ENCODE measurements at places on chromosomes 6 and 20. TPM values are rescaled to one million over a fixed set of nuclear protein-coding genes. Genes with fewer than 3 reads are reported as not detected.

FAM209B gene
- total RNA-seq, result 1.8 TPM

SLC26A8 gene
- not detected for total RNA-seq

NEU1 gene
- total RNA-seq, result 16.4 TPM

SIRPA gene
- 1.6 TPM for total RNA-seq

STAU1 gene
- 52.5 TPM for total RNA-seq

GRCh38 chr6:146433881-146434731 lies 109.5 kb upstream of the RAB32 start:
- no peak overlapping the region for H3K4me3 ChIP-seq
- H3K4me1 ChIP-seq, result no peaks in the 10 kb centered on the region
- no peak for DNase-seq
- no peak overlapping the region for H3K27ac ChIP-seq

DNA sequence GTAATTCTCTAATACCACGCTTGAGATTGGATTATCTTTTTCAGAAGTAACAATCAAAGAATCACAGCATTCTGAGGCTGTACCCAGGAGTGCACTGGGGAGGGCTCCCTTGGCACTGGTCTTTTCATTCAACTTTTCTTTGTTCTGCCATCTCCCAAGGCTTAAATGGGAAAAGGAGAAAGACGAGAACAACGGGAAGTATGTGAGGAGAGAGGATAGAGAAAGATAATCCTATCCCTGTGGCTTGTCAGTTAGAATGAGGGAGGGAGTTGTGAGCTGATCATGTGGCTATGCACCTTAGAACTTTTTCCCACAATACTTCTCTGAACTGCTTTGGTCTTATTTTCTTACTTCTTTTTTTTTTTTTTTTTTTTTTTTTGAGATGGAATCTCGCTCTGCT lies 83.1 kb downstream of the CAP2 start:
- no peaks in the 10 kb centered on the region for H3K36me3 ChIP-seq
- no peak overlapping the region for H3K4me3 ChIP-seq
- H3K27ac ChIP-seq, result no peak overlapping the region

DNA sequence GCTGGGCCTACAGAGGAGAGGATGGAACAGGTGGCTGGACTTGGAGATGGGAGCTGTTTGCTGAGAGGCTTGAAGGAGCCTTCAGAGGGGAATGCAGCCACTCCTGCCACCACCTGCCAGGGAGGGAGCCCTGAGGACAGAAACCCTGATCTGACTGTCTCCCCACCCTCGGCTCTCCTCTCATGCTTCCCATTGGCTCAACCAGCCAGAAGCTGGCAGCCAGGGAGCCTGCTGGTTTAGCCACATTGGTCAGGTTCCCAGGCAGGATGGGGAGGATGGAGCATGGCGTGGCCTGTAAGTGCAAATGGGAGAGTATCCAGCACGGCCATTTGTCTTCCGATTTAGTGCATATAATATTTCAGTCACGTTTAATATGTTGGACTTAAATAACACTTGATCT lies 12.8 kb downstream of the TREM1 start:
- H3K4me3 ChIP-seq, result no peak overlapping the region
- H3K27me3 ChIP-seq, result peaks cover 8% of the 10 kb centered on the region
- H3K36me3 ChIP-seq, result peaks cover 2% of the 10 kb centered on the region
- H3K4me1 ChIP-seq, result peaks cover 10% of the 10 kb centered on the region
- no peak overlapping the region for H3K27ac ChIP-seq

DNA sequence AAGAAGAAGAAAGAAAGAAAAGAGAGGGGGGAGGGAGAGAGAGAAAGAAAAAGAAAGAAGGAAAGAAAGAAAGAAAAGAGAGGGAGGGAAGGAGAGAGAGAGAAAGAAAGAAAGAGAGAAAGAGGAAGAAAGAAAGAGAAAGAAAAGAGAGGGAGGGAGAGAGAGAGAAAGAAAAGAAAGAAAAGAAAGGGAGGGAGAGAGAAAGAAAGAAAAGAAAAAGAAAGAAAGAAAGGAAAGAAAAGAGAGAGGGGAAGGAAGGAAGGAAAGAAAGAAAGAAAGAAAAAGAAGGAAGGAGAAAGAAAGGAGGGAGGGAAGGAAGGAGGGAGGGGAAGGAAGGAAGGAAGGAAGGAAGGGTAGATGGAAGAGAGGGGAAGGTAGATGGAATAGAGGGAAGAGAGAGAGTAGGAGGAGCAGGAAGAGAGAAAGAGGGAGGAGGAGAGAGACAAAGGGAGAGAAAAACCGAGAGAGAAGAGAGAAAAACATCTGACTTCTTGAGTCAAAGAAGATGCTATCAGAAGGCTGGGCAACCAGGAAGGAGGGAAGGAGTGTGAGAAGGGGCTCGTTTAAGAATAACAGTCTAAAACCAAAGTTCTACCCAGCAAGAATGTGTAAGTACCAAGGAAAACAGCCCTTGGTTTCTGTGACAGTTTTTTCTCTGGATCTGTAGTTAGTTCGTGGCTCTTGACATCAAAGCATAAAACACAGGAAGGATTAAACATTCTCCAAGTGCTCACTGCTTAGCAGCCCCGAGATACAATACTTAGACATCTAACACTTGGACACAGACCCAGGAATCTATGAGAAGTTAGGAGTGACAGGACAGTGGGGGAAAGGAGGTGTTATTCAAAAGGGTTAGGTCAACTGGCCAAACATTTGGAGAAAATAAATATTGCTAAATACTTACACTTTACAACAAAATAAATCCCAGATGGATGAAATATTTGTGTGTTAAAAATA lies 131.9 kb upstream of the STMND1 start:
- no peak for DNase-seq
- H3K36me3 ChIP-seq, result no peaks in the 10 kb centered on the region
- H3K4me1 ChIP-seq, result peaks cover 4% of the 10 kb centered on the region
- H3K4me3 ChIP-seq, result no peak overlapping the region
- H3K27ac ChIP-seq, result no peak overlapping the region

DNA sequence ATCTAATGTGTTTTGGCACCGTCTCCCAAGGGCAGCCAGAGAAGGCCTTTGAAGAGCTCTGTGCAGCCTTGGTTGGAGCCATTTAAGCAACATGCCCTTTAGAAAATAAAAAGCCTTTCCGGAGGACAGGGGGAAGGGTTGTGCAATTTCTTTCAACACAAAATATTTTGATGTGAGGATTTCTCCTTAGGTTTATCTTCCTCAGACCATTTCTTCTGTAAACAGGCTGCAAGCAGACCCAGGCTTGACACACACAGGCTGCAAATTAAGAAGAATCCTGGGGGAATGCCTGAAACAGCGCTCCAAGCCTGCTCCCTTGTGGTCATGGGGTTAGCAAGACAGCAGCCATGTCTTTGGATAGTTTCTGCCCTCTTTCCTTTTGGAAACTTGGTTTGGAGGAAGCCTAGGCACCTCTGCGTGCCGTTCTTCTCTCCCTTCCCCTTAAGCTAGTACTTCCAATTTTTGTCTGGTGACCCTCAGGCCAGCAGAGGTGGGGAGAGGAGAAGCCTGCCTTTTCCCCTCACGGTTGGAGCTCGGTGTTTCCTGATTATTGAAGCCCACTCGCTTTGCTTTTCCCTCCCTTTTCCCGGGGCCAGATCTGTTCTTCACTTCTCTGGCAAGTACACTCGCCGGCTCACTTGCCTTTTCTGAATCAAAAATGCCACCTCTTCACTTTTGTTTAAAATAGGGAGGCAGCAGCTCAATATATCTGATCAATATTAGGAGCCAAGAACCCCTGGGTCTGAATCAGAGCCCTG lies 39.6 kb upstream of the NOX3 start:
- no peak overlapping the region for H3K27ac ChIP-seq
- H3K27me3 ChIP-seq, result no peaks in the 10 kb centered on the region
- no peak for DNase-seq

DNA sequence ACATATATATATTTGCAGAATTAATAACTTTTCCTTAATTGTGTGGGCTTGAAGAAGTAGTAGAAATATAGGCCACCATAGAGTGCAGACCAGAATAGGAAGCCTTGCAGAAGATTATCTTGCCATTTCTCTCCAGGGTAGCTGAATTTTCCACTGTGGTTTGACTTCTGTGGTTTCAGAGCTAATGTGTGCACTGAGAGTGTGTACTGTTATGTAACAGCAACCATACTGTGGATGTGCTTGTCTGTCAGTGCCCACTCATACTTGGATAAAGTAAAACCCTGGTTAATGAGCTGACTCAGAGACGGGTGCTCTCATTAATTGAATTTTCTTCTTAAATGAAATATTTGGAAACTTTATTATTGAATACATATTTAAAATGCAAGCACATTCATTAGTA lies 57.2 kb downstream of the CEP43 start:
- DNase-seq, result no peak
- peaks cover 3% of the 10 kb centered on the region for H3K4me1 ChIP-seq
- H3K27ac ChIP-seq, result no peak overlapping the region
- H3K4me3 ChIP-seq, result no peak overlapping the region
- H3K27me3 ChIP-seq, result peaks cover 19% of the 10 kb centered on the region

DNA sequence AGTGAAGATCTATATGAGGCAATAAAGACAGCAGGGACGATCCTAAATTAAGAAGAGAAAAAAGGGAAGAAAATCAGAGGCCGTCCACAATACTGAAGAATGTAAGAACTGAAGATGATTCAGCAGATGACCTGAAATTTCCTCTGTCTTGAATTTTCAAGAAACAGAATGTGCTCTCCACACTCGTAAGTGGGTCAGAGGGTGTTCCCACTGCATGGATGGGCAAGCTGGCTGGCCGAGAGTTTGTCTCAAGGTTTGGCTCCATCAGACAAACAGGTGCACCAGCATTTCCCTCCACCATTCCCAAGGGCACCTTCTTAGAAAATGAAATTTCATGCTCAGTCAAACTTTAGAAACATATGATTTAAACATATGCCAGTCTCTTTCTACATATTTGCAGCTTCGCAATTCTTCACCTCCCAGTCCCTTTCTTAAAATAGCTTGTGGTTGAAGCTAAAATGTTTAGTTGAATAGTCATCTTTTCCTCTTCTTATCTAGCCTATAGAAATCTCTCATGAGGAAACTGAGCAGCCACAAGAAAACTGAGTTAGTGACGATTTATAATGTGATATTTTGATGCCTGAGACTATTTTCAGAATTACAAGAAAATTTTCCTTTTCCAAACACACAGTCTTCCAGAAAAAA lies 576.4 kb downstream of the PRKN start:
- no peak overlapping the region for H3K27ac ChIP-seq
- H3K4me3 ChIP-seq, result no peak overlapping the region
- no peak for DNase-seq
- H3K27me3 ChIP-seq, result no peaks in the 10 kb centered on the region
- H3K4me1 ChIP-seq, result no peaks in the 10 kb centered on the region
- no peaks in the 10 kb centered on the region for H3K36me3 ChIP-seq

DNA sequence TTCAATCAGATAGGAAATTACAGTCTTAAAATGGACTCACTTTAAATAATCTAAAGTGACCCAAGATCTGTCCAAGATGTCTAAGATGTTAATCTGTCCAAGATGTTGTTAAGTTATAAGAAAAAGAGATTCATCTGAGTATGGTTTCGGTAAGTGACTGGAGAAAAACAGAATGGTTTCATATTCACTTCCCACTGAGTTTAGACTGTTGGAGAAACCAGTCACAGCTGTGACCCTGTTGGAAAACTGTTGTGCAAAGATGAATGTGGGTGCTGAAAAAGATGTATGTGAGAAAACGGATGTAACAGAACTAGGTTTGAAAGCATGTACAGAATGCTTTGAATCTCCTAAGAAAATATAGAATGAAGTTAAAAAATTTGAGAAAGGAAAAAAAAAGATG lies 325.9 kb downstream of the COL12A1 start:
- H3K36me3 ChIP-seq, result no peaks in the 10 kb centered on the region
- H3K4me3 ChIP-seq, result no peak overlapping the region
- H3K27me3 ChIP-seq, result no peaks in the 10 kb centered on the region
- H3K4me1 ChIP-seq, result no peaks in the 10 kb centered on the region

DNA sequence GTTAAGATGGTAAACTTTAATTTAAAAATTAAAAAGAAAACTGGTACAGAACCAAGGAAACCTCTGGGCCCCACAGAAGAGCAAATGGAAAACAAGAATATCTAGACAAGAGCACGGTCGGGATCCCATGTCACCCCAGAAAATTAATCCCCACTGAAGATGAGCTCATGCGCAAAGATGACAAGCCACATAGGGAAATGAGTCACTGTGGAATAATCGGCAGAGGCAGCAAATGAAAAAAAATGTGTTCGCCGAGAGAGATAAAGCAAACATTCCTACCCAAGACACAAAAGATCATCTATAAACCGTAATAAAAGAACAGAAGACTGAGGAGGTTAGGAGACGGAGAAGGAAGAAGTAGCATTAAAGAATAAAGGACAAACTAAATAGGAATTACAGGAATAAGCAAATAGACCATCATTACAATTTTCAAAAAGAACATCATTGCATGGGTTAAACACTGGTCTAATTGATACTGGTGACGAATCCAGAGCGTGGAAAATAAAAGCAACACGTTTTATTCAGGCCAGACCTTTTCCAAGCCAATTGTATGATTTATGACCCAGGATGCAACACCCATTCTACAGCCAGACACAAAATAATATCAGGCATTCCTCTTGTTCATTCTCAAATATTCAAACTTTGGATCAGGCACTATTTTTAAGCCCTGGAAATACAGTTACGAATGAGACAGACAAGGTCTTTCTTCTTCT lies 138.0 kb upstream of the ARID1B start:
- H3K36me3 ChIP-seq, result no peaks in the 10 kb centered on the region
- no peak overlapping the region for H3K4me3 ChIP-seq
- DNase-seq, result no peak
- H3K27me3 ChIP-seq, result peaks cover 4% of the 10 kb centered on the region
- H3K27ac ChIP-seq, result no peak overlapping the region

GRCh38 chr20:14259689-14260088 lies 77.7 kb downstream of the FLRT3 start:
- no peaks in the 10 kb centered on the region for H3K4me1 ChIP-seq
- DNase-seq, result no peak
- no peaks in the 10 kb centered on the region for H3K27me3 ChIP-seq
- no peak overlapping the region for H3K27ac ChIP-seq

DNA sequence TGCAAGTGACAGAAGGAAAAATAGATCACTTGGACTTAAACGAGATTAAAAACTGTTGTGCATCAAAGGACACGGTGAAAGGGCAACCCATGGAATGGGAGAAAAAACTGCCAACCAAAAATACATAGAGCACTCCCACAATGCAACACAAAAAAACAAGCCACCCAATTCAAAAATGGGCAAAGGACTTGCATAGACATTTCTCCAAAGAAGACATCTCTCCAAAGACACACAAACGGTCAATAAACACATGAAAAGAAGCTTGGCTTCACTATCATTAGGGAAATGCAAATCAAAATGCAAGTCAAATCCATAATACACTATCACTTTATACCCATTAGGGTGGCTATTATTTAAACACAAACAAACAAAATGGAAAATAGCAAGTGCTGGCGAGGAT lies 45.0 kb downstream of the PXDC1 start:
- H3K36me3 ChIP-seq, result no peaks in the 10 kb centered on the region
- peaks cover 2% of the 10 kb centered on the region for H3K27me3 ChIP-seq
- H3K27ac ChIP-seq, result no peak overlapping the region
- DNase-seq, result no peak
- no peak overlapping the region for H3K4me3 ChIP-seq

DNA sequence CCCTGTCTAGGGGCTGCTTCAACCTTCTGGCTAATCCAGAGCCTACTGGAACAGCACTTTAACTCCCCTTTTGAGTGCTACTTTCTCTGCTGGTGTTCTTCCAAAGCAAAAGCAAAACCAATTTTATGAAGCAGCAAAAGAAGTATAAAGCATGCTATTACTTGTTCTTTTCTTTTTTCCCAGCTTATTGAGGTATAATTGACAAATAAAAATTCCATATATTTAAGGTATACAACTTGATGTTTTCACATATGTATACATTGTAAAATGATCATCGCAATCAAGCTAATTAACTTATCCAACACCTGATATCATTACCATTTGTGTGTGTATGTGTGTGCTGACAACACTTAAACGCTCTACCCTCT lies 14.9 kb downstream of the ID4 start:
- no peaks in the 10 kb centered on the region for H3K4me1 ChIP-seq
- no peak for DNase-seq
- no peaks in the 10 kb centered on the region for H3K27me3 ChIP-seq
- H3K36me3 ChIP-seq, result no peaks in the 10 kb centered on the region
- no peak overlapping the region for H3K27ac ChIP-seq

All from activated naive CD8-positive, alpha-beta T cell treated with anti-CD3 and anti-CD28 coated beads, Interleukin-2, amount 10 ng/mL, durations not matched to agents 7 days and 5 days (primary cell).